ENCODE measurements at places on chromosomes 16 and 17.

GRCh38 chr17:8393470-8394231 lies 4.0 kb downstream of the RNF222 start:
- DNase-seq = peak; percentile 33

- DNase-seq = no peak
Measured at GRCh38 chr17:17026163-17026562, 16.1 kb upstream of the MPRIP start.

DNA sequence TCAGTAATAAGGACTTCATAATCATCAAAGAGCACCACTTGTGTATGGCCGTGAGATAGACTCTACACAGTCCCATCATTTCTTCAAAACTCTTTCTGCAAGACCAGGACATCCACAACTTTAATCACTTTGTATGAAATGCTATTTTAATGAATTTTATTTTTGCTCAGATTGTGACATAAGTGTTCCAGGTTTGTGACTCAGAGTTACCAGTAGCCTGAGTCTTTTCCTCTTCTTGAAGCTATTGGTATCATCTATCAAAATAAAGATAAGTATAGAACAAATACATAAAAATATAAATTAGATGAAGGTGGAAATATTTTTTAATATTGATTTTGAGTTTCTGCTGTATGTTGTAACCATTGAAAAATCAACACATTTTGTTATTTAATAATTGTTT lies 16.6 kb upstream of the VWA3A start:
- no peak for DNase-seq

- peak; percentile 82 for DNase-seq
Measured at GRCh38 chr17:75878174-75878998, at the start of gene TRIM47. Gene TRIM47 (minus strand): TSS chr17:75878581. CDS start chr17:75878548, 33 bp downstream.

DNA sequence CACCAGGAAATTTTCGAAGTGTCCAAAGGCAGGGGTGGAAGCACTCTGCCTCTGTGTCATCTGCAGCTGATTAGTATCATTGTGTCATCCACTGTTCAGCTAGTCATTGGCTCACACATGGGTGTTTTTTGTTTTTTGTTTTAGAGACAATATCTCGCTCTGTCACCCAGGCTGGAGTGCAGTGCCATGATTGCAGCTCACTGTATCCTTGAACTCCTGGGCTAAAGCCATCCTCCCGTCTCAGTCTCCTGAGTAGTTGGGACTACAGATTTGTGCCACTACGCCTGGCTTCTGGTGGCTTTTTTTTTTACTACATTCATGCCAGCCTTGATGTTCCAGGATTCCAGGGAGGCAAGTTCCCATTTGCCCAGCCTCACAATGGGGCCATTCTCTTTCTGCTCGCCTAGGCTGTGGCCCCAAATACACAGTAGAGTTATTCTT lies 32.5 kb upstream of the MYO18A start:
- no peak for DNase-seq
